ENCODE measurements at places on chromosomes 1 and 21. TPM values are rescaled to one million over a fixed set of nuclear protein-coding genes. Genes with fewer than 3 reads are reported as not detected.

Gene FMO1
- not detected for total RNA-seq

Gene GABRD
- not detected for total RNA-seq

Gene GPR37L1
- total RNA-seq, result not detected

Gene ESRRG
- not detected for total RNA-seq

Gene TRIM62
- total RNA-seq, result 18.4 TPM

Gene S100A3
- total RNA-seq, result not detected

Gene ABCA4
- total RNA-seq, result not detected

Gene CRP
- total RNA-seq, result not detected

Gene GNG12
- total RNA-seq, result not detected

Gene MNDA
- total RNA-seq, result not detected

Gene BRINP3
- total RNA-seq, result not detected

Gene OR10J1
- not detected for total RNA-seq

Gene SOX13
- 10.1 TPM for total RNA-seq

Gene SYPL2
- not detected for total RNA-seq

Gene CHIA
- total RNA-seq, result not detected

Gene KRTAP6-3
- total RNA-seq, result not detected

Gene TMPRSS15
- not detected for total RNA-seq

Gene C21orf58
- total RNA-seq, result 5.7 TPM

Gene ADGRL4
- total RNA-seq, result not detected

Gene BATF3
- 0.27 TPM for total RNA-seq

Gene PAQR7
- 4.0 TPM for total RNA-seq

Gene CYP4A22
- not detected for total RNA-seq

Gene RAB7B
- 0.35 TPM for total RNA-seq

Gene MYOM3
- total RNA-seq, result not detected

All from naive thymus-derived CD4-positive, alpha-beta T cell (primary cell).